ENCODE measurements at places on chromosomes 3 and 15. TPM values are rescaled to one million over a fixed set of nuclear protein-coding genes. Genes with fewer than 3 reads are reported as not detected.

DNA sequence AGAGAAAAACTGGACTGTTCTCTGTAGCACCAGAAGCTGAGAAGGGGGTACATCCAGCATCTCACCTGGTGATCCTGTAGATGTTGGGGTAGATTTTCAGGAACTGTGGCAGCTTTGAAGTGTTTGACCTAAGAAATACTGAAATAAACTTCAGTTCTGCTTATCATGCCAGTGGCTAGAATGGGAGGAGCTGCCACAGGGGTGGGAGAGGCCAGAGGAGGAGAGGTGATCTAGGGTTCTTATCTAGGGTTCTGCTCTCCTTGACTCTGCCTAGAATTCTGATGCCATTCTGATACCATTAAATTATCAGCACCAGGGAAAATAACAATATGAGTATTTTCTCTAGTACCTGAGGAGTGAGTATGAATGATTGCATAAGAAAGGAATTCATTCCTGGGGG lies 10.2 kb upstream of the CPOX start:
- peaks cover 9% of the 10 kb centered on the region for H3K27me3 ChIP-seq
- no peak overlapping the region for H3K4me3 ChIP-seq
- no peaks in the 10 kb centered on the region for H3K36me3 ChIP-seq
- DNase-seq = no peak

DNA sequence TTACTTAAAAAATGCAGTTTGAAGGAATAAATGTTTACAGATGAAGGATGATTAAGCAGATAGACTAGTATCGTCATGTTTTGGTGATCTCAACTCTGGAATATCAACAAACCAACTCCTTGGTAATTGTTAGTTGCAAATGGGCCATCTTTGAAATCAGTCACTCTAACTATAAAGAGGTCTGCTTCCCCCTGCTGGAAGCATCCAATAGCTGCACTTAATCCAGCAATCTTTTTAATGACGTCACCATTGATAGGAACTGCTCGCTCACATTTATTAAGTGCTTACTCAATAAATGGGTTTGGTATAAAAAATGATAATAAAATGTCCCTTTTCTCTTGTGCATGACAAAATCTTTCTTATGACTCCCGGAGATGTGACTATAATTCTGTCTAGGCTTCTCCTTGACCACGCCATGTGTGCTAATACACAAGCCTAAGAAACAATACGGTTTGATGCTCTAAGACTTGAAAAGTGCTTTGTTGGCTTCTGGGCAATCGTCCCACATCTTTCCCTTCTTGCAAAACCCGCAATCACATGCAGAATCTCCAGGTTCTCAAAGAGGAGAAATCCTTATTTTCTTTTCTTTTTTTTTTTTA lies 227.6 kb upstream of the POU1F1 start:
- no peak overlapping the region for H3K27ac ChIP-seq
- no peaks in the 10 kb centered on the region for H3K36me3 ChIP-seq
- no peak overlapping the region for H3K4me3 ChIP-seq
- H3K4me1 ChIP-seq = no peaks in the 10 kb centered on the region
- H3K27me3 ChIP-seq = no peaks in the 10 kb centered on the region

TMIE gene
- total RNA-seq = 0.39 TPM

SLC24A5 gene
- not detected for total RNA-seq

EPHB3 gene
- total RNA-seq = 0.05 TPM

All from activated B cell treated with CpG ODN at 0.5 μM for 24 hours (primary cell).